ENCODE measurements at places on chromosomes 1 and 21.

DNA sequence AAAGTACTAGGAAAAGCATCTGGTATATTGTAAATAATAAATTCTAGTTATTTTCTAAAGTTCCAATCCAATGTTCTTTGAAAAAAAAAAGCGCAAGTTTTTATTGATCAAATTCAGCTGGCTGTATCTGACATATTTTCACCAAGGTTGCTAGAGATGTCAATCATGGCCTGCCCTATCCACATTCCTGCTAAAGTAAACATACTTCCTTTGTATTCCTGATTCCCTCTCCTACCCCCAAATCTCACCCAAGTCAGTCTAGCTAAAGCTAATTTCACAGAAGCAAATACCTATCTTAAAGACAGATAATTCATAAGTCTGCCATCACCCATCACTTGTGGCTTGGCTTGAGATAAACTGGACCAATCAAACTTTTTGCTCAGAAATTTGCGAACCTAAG, 21.3 kb downstream of the ANKRD13C start:
- DNase-seq: no peak

- DNase-seq: no peak
Observed at GRCh38 chr1:201625226-201625761, 86.4 kb downstream of the NAV1 start.

DNA sequence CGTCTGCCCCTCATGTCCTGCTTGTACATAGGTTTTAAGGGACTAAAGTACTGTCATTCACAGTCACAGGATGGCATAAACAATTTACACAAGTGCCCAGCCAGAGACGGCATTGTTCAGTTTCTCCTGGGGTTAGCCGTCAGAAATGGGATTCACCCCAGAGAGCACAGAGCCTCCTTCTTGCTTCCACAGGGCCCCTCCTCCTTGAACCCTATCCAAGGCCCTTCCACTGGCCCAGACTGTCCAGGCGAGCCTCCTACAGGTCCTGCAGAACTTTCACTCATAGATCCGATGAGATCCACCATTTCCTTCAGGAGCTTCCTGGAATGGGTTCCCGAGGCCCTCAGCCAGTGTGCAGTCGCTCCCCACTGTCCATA, 10.0 kb downstream of the AVPR1B start:
- DNase-seq: no peak

DNA sequence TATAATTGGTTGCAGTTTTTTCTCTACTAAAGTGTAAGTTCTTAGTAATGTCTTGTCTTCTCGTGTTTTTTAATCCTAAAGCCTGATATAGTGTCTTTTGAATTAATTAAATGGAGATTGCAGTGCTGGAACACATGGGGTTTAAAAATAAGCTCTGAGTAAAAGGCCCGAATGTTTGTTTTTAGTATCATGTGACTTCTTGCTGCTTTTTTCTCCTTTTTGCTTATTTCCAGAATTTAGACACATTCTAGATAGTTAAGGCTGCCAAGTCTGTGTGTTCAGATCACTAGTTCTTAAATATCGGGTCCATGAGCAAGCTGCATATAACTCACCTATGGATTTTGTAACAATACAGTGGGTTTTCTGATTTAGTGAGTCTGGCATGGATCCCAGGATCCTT, 27.5 kb downstream of the KCTD3 start:
- DNase-seq: no peak

- DNase-seq: no peak
Observed at GRCh38 chr1:81912383-81912782, 111.6 kb downstream of the ADGRL2 start.
